Aorta (tissue), 5 donors: ENCODE measurements at places on chromosomes 6 and 20. TPM values are rescaled to one million over a fixed set of nuclear protein-coding genes. Genes with fewer than 3 reads are reported as not detected.
A peak's percentile ranks its signal among the peaks of the same experiment; 100 is the strongest.

DNA sequence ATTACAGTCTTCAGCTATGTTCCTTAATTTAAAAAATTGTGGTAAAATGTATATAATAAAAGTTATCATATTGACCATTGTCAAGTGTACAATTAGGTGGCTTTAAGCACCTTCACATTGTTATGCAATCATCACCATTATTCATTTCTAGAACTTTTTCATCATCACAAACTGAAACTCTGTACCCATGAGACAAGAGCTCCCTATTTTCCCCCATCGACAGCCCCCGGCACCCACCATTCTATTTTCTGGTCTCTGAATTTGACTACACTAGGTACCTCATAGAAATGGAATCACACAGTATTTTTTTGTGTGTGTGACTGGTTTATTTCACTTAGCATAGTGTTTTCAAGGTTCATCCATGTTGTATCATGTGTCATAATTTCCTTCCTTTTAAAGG lies 39.7 kb upstream of the FYN start:
- no peak for DNase-seq

GRCh38 chr6:53369876-53370515 lies 21.2 kb upstream of the ELOVL5 start:
- no peak for DNase-seq

- DNase-seq, result no peak
Observed at GRCh38 chr20:33032555-33032954, 1.1 kb downstream of the BPIFB6 start.

DNA sequence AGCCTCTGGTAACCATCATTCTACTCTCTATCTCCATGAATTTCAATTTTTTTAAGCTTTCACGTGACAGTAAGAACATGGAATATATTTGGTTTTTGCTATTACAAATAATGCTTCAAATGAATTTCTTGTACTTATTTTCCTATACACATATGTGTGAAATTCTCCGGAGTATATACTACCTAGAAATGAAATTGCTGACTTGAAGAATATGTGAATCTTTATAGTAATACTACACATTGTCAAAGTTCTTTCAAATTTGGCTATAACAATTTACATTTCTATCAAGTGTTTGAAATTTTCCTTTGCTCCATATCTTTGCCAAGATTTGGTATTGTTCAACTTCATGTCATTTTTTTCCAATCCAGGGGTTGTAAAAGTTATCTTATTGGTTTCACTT lies 11.6 kb upstream of the VGLL2 start:
- no peak for DNase-seq

DNA sequence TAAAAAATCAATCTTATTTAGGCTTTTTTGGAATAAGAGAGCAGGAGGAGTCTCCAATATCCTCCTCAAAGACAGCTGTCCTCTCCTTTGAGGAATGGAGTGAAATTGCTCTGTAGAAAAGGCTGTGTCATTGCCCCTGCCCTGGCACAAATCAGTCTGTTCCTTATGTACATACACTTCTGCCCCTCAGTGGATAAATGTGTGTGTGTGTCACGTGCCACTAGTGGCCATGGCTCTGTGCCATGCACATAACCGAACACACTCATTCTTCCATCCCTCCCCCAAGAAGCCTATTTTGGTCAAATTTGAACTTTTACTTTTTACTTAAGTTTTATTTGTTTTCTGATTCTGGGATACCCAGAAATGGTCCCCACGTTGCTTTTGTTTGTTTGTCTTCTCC lies 49.2 kb downstream of the ANKS1A start:
- DNase-seq, result no peak

GRCh38 chr20:36506253-36506652 lies 35.1 kb upstream of the MYL9 start:
- peak; percentile 14 for DNase-seq

GRCh38 chr6:136716917-136717715 lies 75.2 kb downstream of the MAP3K5 start:
- DNase-seq, result no peak

- DNase-seq, result no peak
Observed at GRCh38 chr6:137893726-137894125, 26.7 kb downstream of the TNFAIP3 start.

- DNase-seq, result no peak
Observed at GRCh38 chr6:123415844-123416468, 220.8 kb downstream of the TRDN start.

DNA sequence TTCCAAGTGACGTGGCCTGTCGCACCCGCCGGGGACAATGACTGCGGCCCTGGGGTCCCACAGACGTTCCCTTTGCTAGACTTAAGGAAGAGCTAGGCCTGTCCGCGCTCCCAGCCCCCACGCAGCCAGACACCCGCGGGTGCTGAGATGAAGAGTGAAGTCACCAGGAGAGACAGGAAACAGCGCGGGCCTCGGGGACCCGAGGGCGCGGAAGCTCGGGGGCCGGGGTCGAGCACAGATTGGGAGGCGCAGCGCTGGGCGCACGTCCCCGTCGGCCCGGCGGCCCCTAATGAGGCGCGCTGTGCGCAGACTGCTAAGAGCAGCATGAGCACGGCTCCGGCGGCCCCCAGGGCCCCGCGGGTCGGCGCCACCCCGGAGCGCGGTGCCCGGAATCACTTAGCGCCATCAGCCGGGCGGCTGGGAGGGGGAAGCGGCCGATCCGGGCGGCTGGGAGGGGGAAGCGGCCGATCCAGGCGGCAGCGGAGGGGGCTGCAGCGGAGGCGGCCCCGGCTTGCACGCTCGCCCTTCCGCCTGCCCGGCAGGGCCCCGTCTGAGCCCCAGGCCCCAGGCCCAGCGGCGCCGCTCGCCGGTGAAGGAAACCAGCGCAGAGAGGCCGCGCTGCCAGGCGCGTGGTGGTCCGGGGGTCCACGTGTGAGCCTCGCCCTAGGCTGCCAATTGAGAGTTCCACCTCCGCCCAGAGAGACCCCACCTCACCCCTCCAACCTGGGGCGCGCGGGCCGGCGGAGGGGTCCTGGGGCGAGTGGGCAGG lies 8.3 kb upstream of the AVP start:
- DNase-seq, result no peak

DNA sequence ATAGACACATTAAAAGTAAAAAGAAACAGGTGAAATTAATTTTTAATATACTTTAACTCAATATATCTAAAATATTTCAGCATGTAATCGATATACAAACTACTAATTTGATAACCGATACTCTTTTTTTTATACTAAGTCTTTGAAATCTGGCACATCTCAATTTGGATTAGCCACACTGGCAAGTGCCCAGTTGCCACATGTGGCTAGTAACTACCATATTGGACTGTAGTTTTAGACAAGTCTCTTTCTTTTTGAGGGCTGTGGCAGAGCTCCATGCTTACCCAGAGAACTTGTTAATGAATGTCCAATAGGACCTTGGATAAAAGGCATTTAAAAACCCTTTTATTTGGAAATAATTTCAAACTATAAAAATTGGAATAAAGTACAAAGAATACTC lies 17.8 kb downstream of the TULP4 start:
- DNase-seq, result no peak

Gene C20orf204
- total RNA-seq, result 2.8 TPM

Gene SYNCRIP
- 119 TPM for total RNA-seq

Gene TUBB
- 264 TPM for total RNA-seq
